ENCODE measurements at places on chromosomes 4 and X. TPM values are rescaled to one million over a fixed set of nuclear protein-coding genes. Genes with fewer than 3 reads are reported as not detected.

GRCh38 chrX:11437642-11438379 is 144.6 kb downstream of the AMELX start:
- no peak for DNase-seq

- no peak for DNase-seq
These were observed 5.6 kb downstream of the TASL start for GRCh38 chrX:30572004-30572403.

GRCh38 chrX:119273420-119274192 is 37.5 kb downstream of the PGRMC1 start:
- no peak for DNase-seq

GRCh38 chr4:40940317-40940741 is 190.6 kb downstream of the NSUN7 start:
- DNase-seq, result no peak

MEPE gene
- not detected for polyA plus RNA-seq
